SJSA1 (cell line): ENCODE measurements at places on chromosomes 7 and 10. TPM values are rescaled to one million over a fixed set of nuclear protein-coding genes. Genes with fewer than 3 reads are reported as not detected.
A peak's percentile ranks its signal among the peaks of the same experiment; 100 is the strongest.

LRRD1 gene
- not detected in 2 replicates for total RNA-seq

SLC18A3 gene
- not detected in 2 replicates for total RNA-seq

POLR2J2 gene
- total RNA-seq: 1.3 and 1.4 TPM in 2 replicates

GNGT1 gene
- not detected in 2 replicates for total RNA-seq

ZNF853 gene
- total RNA-seq: 0.08 TPM in 1 of 2 replicates, not detected in the other

LIPM gene
- total RNA-seq: not detected in 2 replicates

MINDY3 gene
- 40.3 and 48.6 TPM in 2 replicates for total RNA-seq

CNPY1 gene
- not detected in 2 replicates for total RNA-seq

- DNase-seq: no peak
These were observed 38.2 kb downstream of the PRSS2 start for GRCh38 chr7:142808802-142809583.

DNA sequence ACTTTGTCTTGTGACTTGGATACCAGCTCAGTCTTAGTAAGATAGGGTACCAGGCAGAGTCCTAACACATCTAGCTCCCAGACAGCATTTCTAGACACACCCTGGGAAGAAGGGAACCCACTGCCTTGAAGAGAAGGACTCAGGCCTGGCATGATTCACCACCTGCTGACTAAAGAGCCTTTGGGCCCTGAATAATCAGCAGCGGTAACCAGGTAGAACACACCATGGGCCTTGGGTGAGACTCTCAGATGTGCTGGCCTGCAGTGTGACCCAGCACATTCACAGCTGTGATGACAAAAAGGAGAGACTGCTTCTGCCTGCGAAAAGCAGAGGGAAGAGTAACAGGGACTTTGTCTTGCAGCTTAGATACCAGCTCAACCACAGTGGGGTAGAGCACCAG, 10.4 kb upstream of the TNKS2 start:
- DNase-seq: no peak

- no peak for DNase-seq
These were observed 19.5 kb downstream of the CACUL1 start for GRCh38 chr10:118735294-118735693.

- DNase-seq: no peak
These were observed 24.6 kb upstream of the PLEKHA1 start for GRCh38 chr10:122349758-122350369.

GRCh38 chr7:127257086-127257485, 4.3 kb upstream of the GRM8 start:
- DNase-seq: no peak

DNA sequence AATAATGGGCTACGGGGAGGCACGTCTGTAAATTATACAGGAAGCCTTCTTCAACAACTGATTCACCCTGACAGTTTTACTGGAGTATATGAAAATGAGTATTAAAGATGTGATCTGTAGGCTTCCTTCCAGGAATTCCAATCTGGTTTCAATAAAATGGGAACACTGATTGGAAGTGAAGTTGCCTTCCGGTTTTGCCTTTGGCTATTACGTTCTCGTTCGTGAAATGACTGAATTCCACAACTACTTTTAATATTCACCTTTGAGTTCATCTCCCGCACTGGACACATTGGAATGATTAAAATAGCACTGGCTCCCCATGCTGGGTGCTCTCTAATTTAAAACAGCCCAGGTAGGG, 350.1 kb upstream of the MKI67 start:
- no peak for DNase-seq

DNA sequence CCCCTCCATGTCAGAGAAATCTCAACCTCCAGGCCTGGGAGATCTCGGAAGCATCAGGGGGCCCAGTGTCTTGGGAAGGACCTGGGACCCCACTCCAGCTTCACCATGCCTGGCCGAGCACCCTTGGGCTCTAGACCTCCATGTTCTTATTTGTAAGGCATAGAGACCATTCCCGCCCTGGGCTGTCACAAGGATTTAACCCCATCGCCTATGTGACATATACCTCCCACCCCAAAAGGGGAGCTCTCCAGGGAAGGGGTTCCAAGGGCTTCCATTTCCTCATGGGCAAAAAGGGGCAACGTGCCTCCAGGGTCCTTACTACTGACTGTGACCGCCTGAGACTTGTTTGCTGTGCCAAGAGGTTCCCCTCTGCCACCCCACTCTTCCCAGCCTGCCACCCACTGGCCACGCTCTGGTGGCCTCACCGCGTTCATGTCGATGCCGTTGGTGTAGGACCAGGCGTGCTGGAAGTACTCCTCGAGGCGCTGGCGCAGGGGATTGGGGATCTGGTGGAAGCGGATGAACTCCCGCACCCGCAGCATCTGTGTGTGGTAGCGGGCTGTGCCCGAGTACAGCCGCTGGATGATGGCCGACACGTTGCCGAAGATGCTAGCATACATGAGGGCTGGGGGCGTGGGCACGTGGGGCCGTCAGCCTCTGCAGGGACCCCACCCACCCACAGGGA, 27.5 kb downstream of the KCNH2 start:
- no peak for DNase-seq

GRCh38 chr10:58393317-58393716, 8.1 kb downstream of the TFAM start:
- DNase-seq: no peak

GRCh38 chr10:117534321-117535297, 7.9 kb upstream of the EMX2 start:
- DNase-seq: no peak

- no peak for DNase-seq
These were observed 36.6 kb downstream of the RNLS start for GRCh38 chr10:88546497-88546896.

- no peak for DNase-seq
These were observed 47.6 kb downstream of the STEAP1B start for GRCh38 chr7:22452142-22452959.

GRCh38 chr7:129144095-129144833, at the start of gene TSPAN33:
TSS of gene TSPAN33 (plus strand) at chr7:129144707. CDS start at chr7:129144981, 274 bp downstream.
- peak; percentile 68 for DNase-seq

DNA sequence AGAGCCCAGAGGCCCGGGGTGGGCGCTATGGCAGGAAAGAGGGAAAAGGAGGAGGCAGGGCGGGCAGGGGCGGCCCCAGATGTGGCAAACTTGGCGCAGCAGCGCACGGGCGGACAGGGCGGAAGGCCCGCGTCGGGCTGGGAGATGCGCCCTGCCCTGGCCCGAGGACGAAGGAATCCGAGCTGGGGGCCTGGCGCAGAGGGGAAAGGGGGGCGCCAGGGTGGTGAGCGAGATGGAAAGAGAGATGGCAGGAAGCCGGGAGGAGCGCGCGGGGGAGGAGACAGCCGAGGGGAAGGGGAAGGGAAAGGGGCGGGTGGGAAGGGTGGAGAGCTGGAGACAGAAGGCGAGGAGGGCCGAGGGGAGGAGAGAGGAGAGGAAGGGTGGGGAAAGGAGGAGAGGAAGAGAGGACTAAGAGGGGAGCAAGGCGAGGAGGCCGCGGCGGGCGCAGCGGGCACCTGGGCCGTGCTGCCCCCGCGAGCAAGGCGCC, at the start of gene MARVELD1:
MARVELD1 (plus strand) TSS at position 392 of the 487 bp plus-strand sequence. CDS start 147 bp downstream, outside the sequence.
- peak; percentile 88 for DNase-seq

DNA sequence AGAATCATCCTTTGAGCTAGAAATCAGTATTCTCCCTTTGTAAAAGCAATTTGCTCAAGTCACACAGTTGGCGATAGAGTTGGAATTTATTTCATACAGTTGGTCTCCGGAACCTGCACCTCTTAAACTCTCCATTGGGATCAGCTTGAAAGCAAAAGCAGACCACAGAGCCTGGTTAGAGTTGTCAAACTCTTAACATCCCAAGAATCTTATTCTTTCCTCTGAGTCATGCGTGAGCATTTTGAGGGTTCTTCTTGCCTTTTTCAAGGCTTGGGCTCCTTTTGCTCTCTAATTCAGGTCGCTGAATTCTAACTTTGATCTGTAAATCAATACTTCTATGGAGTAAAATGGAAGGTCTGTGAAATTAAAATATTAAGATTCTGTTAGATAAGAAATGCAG, 19.6 kb upstream of the SCIN start:
- no peak for DNase-seq

- no peak for DNase-seq
These were observed 967 bp downstream of the ADARB2 start for GRCh38 chr10:1736144-1736971.

DNA sequence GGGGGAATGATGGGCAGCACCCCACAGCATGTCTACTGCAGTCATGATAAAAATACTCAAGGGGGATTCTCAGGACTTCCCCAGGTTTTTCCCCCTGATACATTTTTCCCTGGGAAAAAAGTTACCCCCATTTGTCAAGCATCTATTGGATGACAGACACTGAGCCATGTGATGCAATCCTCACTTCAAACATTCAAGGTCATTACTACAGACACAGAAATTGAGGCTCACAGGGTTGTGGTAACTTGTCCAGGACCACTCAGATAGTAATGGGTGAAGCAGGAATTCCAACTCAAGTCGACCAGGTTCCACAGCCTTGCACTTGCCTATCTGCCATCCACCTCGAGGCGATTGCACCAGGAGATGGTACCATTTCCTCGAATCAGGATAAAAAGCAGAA, 31.7 kb downstream of the PPP1R3C start:
- DNase-seq: no peak

DNA sequence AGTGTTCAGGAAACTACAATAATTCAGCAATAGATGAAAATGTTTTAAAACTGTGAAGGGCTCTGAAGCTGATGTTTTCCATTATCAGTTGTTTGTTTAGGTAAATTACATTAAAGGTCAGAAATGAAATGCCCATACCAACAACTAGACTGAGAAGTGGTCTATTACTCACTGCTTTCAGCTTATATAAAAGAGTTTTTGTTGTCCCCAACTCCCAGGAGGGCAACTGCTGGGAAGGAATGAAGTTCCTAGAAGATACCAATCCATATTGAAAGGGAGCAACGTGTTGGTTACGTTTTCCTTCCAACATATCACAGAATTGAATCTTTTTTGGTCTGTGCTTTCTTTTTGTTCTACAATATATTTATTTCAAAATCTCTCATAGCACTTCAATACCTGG, 330.6 kb upstream of the LRRN3 start:
- no peak for DNase-seq

DNA sequence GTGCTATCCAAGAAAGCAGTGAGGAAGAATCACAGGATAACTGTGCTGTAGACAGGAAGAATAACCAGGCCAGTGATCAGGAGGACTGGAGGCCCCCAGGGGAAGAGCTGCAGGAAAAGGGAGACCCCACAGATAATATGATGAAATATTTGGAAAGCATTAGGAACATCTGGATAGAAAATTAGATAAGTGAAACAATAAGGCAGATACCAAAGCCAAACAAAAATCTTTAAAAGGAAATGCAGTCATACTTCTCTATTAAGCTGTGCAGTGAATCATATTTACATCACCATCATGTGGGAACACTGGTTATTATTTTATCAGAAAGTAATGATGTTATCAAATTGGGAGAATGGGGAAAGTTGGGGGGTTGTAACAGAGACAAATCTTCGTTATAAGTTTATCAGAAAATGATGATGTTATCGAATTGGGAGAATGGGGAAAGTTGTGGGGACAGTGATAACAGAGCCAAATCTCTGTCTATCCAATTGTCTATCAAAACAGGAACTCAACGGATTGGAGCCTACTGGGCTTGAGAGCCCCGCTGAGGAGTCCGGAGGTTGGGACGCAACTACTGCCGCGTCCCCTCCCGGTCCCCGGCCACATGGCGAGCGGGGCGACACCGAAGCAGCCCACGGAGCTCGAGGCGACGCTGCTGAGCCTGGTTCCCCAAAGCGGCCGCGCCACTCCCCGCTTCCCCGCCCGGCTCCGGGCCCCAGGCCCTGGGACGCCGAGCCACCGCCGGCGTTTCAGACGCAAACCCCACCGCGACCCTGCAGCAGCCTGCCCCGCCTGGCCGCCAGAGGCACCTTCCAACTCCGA, 14.0 kb upstream of the RALA start:
- peak; percentile 59 for DNase-seq

DNA sequence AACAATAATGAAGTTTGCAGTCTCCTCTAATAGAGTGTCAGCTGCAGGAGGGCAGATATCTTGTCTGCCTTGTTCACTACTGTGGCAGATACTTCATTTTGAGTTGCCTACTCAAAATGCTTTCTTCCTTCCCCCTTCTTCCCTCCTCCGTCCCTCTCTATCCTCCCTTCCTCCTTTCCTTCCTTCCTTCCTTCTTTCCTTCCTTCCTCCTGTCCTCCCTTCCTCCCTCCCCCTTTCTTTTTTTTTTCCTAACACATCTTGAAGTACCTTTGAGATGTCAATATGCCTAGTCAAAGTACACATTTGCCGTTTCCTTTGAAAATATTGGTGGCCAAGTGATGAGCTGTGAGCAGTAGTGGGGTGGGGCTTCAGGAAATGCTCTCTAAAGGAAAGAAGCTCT, 18.7 kb upstream of the ST7 start:
- DNase-seq: no peak

DNA sequence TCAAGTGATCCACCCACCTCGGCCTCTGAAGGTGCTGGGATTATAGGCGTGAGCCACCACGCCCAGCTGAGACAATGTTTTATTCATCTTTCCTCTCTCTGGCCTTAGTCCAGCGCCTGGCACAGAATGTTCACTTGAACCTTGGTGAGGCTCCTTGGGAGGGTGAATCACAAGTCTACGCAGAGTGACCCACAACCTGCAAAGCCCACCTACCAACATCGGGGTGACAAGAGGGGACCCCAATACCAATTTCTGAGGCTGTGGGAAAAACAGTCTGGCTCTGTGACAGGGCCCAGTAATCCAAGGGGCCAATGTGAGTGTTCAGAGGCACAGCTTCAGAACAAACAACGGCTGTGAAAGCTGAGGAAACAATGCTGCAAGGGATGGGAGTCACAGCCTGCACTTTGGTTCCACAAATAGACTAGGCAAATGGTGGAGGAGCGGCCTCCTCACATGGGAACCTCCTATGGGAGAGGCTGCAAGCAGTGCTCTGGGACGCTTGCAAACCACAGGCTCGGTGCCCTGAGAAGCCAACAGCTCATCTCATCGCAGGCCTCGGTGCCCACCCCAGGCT, 5.6 kb upstream of the MALSU1 start:
- no peak for DNase-seq
